ENCODE measurements at places on chromosomes 16 and 17. TPM values are rescaled to one million over a fixed set of nuclear protein-coding genes. Genes with fewer than 3 reads are reported as not detected.
A peak's percentile ranks its signal among the peaks of the same experiment; 100 is the strongest.

DNA sequence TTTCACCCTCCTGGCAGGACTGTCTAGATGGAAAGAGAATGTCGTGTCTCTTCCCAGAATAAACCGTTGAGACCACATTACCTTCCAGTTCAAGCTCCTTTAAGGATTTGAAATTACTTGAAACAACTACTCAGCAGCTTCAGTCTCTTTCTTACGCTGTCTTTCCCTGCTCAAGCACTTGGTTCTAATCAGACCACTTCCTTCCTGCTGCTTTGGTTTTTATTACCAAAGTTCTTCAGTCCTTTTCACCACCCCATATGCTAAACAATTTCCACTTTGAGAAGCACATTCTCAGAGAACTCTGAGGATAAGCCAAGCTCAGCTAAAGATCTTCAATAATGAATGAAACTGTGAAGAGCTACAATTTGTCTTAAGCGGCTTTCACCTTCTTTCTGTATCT is 105.4 kb downstream of the STX8 start:
- DNase-seq = no peak

RAMP2 gene
- polyA plus RNA-seq = 29.5 TPM

- no peak for DNase-seq
These were observed 405.7 kb upstream of the SALL1 start for GRCh38 chr16:51556694-51557340.

DNA sequence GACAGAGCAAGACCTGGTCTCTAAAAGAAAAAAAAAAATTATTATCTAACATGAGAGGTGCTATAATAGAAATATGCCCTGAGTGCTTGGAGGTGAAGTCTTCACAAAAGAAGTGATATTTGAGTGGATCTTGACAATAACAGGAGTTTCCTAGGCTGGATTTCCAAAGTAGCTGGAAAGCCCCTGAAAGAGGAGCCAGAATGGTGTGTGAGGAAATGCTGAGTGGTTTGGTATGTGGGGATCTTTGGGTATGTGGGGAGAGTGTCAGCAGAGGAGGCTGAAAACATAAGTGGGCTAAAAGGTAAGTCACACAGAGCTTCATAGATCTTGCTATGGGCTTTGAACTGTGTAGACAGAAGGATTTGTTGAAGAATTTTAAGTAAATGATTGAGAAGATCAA is 100.1 kb downstream of the YPEL2 start:
- no peak for DNase-seq

GRCh38 chr17:60356940-60357339 is 35.0 kb downstream of the USP32 start:
- no peak for DNase-seq

- no peak for DNase-seq
These were observed 17.5 kb downstream of the ALOX15B start for GRCh38 chr17:8056232-8056975.

GRCh38 chr17:7560172-7561027 is 1.3 kb upstream of the SENP3 start:
- DNase-seq = peak; percentile 94

Measured in GM23338 (cell line).